ENCODE measurements at places on chromosomes 12 and 14.

GRCh38 chr12:42422785-42423184 is 96.8 kb downstream of the PPHLN1 start:
- no peak for DNase-seq

DNA sequence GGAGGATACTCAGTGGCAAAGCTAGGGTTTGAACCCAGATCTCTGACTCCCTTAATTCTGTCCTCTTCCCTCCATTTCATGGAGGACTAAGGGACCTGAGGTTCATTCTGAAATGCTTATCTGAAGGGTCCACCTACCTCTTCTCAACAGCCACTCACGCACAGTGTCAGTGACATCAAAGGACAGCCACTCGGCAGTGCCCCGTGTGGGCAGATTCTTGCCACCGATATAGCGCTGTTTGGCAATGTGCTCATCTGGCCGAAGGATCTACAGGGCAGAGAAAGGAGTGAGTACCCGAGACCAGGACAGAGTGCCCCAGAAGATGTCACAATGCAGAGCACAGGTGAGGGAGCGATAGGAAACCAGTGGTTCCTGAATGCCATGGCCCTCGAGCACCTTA is 10.8 kb downstream of the TGFB3 start:
- peak; percentile 29 for DNase-seq

DNA sequence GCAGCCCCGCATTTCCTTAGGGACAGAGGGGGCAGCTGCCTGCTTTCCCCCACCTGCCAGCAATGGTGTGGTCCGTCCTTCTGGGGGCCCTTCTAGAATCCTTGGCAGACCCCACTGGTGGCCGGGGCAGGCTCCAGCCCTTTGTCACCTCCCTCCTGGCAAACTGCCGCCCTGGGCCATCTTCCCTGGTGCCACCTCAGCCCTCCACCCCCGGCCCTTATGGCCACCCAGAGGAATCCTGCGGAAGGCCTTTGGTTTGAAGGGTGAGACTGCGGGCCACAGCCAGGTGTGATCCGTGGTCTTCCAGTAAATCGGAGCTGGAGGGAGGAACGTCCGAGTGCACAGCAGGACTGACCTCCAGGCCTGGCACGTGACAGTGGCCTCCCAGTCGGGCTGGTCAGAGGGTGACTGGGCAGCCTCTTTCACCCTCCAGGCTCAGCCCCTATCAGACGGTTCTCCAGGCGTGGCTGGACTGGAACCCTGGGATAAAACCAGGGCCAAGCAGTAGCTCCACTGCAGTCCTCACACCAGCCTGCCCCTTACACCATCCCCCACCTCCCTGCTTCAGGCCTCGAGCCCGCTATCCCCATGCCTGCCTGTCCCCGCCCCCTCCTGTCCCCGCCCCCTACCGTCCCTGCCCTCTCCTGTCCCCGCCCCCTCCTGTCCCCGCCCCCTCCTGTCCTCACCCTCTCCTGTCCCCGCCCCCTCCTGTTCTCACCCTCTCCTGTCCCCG is 12.4 kb downstream of the FBRSL1 start:
- DNase-seq = peak; percentile 76

DNA sequence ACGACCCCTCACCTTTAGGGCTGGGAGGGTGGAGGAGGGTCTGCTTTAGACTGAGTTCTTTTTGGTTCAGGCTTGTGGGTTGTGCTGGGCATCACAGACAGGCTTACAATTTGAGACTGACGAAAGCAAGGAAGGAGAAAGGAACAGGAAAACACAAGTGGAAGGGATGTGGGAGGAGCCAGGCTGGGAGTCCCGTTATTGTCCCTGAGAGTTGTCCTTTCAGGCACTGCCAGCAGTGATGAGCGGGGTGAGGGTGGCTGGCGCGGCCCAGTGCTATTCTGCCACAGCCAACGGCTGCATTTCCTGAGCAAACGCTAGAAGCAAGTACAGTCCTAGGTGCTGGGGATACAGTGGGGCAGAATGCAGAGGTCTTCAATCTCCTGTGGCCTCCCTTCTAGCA is 29.2 kb upstream of the TSPAN9 start:
- DNase-seq = no peak

DNA sequence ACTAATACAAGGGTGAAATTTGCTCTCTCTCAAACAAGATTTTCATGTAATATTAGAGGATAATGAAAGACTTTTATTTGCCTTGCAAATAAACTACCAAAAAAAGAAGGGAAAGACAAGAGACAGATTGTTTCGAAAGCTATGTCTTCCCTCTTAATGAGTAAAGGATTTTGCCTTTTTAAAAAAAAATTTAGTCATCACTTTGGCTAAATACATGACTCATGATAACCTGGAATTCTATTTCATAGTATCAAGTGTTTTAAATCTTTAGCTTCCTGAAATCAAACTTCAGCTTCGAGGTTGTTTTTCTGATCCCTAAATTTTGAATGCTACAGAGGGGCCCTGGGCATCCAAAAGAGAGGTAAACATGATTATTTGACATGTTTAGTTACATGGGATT is 144.4 kb downstream of the CCDC59 start:
- no peak for DNase-seq

- no peak for DNase-seq
Measured at GRCh38 chr12:88960213-88960878, 380.1 kb upstream of the KITLG start.

DNA sequence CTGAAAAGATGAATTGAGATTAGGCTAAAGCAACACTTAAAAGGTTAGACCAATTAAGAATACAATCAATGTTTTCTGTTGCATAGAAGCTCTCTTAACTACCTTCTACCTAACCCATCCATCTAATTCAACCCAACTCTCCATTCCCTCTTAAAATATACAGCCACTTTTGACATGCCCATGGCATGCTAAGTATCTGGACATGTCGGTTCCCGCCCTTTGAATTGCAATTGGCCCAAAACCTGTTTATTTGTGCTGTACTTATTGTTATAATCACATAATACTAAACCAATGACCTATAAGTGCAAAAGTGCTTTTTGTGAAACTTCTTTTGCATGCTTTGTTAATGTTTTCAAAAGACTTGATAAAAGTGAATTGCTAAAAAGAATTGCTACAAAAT is 37.6 kb upstream of the APPL2 start:
- no peak for DNase-seq

GRCh38 chr14:91516663-91517388 is 6.7 kb upstream of the PPP4R3A start:
- DNase-seq = no peak

DNA sequence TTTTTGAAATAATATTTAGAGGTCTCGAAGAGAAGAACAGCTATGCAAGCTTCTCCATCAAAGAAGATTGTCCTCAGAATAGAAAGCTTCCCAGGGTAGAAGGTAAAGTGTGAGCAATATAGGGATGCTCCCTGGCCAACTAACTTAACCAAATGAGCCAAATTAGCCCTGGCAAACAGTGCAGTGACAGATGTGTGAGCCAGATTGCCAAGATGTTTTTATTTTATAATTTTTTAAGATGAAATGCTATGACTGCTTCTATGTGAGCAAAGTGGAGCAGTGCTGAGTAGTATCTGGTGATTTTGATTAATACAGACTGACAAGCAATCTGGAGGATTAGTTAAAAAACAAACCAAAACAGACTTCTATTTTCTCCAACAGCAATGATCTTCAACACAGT is 202.1 kb downstream of the NOVA1 start:
- DNase-seq = no peak

GRCh38 chr12:23827353-23827752 is 122.1 kb downstream of the SOX5 start:
- DNase-seq = no peak

DNA sequence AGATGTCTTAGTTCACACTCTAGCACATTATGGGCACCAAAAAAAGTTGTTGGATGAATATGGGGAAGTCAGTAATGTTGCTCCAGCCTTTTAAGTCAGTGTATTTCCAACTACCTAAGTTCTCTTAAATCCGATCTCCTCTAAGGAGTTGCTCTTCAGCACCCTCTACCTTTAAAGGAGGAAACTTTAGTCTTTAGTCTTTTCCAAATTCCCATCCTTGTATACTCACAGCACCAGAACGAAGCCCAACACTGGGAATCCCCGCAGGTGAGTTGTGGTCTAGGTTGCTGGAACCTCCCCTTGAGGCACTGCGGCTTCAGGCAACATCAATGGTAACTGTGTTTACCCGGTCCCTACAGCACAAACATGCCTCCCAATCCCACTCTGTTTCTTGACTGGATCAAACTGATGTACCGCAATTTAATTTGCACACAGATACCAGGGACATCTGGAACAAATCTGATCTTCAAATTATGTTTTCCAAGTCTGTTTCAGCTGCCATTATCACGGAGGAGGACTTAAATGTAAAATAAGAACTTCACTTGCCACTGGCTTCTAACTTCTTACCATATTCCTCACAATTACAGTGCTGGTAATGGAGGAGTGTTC is 179.0 kb downstream of the FOXN3 start:
- peak; percentile 60 for DNase-seq

DNA sequence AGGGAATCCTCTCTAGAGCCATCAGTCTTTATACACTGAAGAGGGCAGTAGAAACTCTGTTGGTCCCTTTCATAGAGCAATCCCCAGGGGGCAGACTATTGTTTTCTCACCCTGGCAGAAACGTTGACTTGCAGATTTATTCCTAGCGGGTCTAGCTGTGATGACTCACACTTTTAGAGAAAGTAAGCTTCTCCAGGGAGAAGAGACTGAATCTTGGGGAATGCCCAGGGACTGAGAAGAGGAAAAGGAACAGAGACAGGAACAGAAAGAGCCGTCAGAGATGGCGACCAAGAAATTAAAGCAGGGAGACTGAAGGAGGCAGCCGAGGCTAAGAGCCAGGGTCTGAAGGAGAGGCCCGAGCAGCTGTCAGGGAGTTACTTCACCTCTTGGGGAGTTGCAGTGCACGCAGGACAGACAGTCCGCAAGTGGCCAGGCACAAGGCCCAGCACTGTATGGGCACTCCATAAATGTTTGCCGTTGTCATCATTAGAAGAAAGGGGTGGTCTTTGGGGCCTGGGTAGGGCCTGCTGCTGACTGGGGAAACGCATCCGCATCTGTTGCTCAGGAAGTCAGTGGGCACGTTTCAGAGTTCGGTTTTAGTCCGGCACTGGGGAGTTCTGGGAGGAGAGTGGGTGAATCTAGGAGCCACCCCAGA is 13.0 kb downstream of the PLEKHG6 start:
- DNase-seq = peak; percentile 99

- peak; percentile 16 for DNase-seq
Measured at GRCh38 chr12:44589697-44590096, 286.4 kb downstream of the NELL2 start.

DNA sequence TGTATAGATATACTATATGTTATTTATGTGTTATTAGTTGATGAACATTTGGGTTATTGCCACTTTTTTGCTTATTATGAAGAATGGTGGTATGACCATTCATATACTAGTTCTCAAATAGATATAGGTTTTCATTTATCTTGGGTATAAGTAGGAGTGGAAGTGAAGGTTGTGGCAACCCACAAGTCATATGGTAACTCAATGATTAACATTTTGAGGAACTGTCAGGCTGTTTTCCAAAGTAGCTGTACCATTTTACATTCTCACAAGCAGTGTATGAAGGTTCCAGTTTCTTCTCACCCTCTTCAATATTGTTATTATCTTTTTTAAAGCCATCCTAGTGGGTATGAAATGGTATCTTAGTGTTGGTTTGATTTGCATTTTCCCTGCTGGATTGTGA is 19.0 kb upstream of the MSRB3 start:
- DNase-seq = no peak

GRCh38 chr14:69473260-69473659 is 11.3 kb upstream of the PLEKHD1 start:
- no peak for DNase-seq

- DNase-seq = no peak
Measured at GRCh38 chr12:25376985-25377384, 126.3 kb upstream of the KRAS start.

DNA sequence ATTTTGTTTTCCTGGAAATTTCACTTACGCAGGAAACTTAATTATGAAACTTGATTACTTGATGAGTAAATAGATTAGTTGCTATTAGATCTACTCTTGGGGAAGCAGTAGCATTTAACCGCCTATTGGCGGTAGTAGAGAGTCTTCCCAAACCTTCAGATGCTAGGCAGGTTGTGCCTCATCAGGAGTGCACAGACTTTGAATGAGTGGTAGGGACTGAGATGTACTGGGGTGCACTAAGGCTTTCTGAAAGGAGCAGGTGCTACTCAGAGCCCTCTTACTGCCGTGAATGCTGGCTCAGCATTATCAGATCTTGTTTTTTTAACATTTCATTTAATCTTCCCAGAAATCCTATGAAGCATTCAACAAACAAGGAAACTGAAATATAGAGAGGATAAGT is 7.7 kb downstream of the GATC start:
- peak; percentile 51 for DNase-seq

DNA sequence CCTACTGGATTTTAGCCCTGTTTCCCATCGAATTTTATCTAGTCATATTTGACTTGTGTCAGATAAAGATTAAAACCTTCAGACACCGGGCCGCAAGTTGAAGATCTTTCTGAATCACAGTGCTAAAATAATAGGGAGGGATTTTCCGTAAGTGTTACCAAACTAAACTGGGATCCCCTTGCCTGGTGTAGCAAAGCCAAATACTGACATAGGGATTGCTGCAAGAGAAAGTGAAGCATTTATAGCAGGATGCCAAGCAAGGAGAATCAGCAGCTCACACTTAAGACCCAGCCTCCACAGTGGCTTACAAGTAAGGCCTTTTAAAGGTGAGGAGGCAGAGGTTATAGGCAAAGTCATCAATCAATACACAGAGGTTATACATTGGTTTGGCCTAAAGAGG is 147.4 kb downstream of the AKAP6 start:
- no peak for DNase-seq

GRCh38 chr14:91068642-91069041 is 8.2 kb upstream of the RPS6KA5 start:
- no peak for DNase-seq

DNA sequence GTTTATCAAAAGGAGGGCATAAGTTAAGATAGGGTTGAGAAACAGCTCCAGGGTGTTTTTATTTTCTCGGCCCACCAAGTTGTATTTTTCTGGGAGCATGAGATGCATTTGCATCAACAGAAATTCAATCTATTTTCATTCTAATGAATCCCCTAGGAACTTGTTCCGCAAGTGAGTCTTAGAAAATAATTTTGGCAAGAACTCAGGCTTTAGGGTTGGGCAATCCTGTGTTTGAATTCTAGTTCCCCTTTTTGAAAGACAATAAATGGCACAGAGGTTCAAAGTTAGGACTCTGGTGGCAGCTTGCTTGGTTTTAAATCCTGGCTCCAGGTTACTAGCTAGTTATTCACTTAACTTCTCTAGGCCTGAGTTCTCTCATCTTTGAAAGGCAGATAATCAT is 23.7 kb downstream of the SLC5A8 start:
- no peak for DNase-seq

DNA sequence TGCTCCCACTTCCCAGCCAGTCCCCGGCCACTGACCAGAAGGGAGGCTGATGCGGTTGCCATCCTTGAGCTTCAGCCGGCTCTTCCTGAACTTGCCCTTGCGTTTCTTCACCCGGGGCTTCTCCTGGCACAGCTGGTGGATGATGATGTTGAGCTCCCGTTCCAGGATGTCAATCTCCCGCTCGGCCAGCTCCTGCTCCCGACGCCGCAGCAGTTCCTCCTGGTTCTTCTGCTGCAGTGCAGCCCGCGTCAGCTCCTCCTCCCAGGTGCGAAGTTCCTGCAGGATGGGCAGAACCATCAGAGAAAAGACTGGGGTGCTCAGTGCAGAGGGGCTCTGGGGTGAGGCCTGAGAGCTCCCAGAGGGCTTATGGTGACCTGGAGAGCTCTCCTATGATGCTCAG is 67.0 kb downstream of the MAP3K9 start:
- no peak for DNase-seq

All from mesendoderm (in vitro differentiated cells).